ENCODE measurements at places on chromosomes 7 and 10.
A peak's percentile ranks its signal among the peaks of the same experiment; 100 is the strongest.

DNA sequence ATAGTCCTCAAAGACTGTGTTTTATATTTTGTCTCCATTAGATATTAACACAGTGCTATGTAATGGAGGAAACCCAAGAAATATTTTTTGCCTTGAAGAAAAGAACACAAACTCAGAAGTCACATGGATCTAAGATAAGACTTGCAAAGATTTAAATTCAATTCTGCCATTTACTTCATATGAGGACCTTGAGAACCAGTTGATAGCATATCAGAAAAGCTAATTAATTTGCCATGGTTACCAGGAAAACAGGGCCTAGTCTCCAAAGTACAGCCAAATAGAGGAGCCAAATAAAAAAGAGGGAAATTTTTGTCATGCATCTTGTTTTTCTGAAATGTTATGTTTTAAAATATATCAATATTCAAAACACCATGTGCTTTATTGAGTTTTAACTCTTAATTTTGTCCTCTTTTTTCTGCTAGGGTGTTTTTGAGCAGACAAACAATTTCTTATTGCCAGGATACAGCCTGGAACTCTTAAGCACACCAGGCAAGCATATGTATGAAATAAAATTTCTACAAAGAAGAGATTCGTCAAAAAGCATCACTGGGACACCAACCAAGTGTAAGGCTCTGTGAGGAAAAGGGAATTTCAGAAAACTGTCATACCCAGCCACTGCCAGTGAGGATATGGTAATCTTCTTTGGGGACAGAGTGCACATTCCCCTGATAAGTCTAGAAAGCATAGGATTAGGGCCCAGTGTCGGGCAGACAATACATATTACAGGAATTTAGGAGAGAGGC, 10.6 kb upstream of the TOMM7 start:
- no peak overlapping the region for H3K27ac ChIP-seq
- no peak overlapping the region for H3K4me3 ChIP-seq
- H3K36me3 ChIP-seq, result no peaks in the 10 kb centered on the region
- no peaks in the 10 kb centered on the region for H3K4me1 ChIP-seq

DNA sequence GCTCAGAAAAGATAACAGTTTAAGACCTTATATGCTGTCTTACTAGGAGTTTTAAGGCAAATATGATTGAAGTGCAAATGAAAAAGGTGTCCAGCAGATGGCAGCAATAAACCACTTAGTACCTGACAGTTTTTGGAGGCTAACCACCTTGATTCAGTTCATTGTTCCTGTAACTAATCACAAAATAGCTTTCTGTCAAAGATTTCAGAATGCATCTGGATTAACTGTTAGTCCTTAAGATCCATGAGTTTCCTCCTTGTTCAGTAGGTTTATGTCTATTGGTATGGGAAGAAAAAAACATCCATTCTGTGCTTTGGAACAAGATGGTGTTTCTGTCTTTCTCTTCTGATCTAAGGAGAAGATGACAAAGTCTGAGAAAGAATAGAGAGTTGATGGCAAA, 46.6 kb downstream of the CCSER2 start:
- no peaks in the 10 kb centered on the region for H3K27me3 ChIP-seq
- H3K4me1 ChIP-seq, result peaks cover 31% of the 10 kb centered on the region
- no peak for DNase-seq
- no peak overlapping the region for H3K27ac ChIP-seq
- no peak overlapping the region for H3K4me3 ChIP-seq
- peaks cover 33% of the 10 kb centered on the region for H3K36me3 ChIP-seq

GRCh38 chr7:618539-619367, 99.1 kb upstream of the PDGFA start:
- H3K27ac ChIP-seq, result peak overlapping the region; percentile 100
- peak overlapping the region; percentile 75 for H3K4me3 ChIP-seq
- H3K27me3 ChIP-seq, result no peaks in the 10 kb centered on the region
- H3K4me1 ChIP-seq, result peaks cover 57% of the 10 kb centered on the region

DNA sequence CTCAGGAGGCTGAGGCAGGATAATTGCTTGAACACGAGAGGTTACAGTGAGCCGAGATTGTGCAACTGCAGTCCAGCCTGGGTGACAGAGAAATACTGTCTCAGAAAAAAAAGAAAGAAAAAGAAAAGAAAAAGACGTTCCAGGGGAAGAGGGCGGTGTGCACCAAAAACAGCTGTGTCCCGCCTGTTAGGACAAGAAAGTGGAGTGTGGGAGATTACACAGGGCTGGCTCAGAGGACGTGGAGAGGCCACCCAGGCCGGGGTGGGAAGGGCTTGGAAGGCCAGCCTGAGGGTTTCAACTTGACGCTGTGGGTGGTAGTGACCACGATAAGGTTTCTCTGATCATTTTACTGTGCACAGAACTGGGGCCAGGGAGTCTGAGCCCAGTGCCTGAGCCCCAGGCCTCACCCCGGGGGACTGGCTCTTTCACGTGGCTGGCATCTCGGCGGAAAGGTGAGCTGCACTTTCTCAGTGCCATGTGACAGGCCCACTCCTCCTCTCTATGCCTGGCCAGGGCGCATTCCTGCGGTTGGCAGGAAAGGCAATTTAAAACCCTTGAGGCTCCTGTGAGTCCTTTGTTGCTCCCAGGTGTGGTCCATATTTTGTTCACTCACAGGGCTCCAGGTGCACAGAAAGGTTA, 13.9 kb downstream of the RHBDD2 start:
- no peak overlapping the region for H3K4me3 ChIP-seq
- H3K4me1 ChIP-seq, result peaks cover 3% of the 10 kb centered on the region
- H3K27me3 ChIP-seq, result no peaks in the 10 kb centered on the region

DNA sequence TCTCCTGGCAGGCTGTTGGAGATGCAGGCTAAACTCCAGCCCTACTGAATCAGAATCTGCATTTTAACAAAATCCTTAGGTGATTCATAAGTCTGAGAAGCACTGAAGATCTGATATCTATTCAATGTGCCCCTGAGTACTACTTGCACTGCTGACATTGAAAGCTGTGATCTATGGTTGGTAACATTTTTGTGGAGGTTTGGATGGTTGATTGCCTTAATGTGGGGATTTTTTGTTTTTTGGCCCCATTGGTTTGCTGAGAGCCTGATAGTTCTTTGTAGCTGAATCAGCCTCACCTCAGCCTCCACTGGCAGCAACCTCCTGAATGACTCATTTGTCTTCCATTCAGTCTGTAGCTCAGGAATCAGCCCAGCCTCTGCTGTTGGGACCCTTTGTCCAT, 14.7 kb upstream of the LRRN3 start:
- peaks cover 18% of the 10 kb centered on the region for H3K36me3 ChIP-seq
- H3K27ac ChIP-seq, result peak overlapping the region; percentile 78

GRCh38 chr7:98559958-98560357, 57.1 kb upstream of the NPTX2 start:
- H3K4me1 ChIP-seq, result no peaks in the 10 kb centered on the region
- no peaks in the 10 kb centered on the region for H3K27me3 ChIP-seq
- H3K4me3 ChIP-seq, result no peak overlapping the region
- H3K27ac ChIP-seq, result no peak overlapping the region
- DNase-seq, result no peak

GRCh38 chr7:12643001-12643643, 44.3 kb upstream of the ARL4A start:
- H3K27ac ChIP-seq, result no peak overlapping the region
- H3K4me3 ChIP-seq, result no peak overlapping the region
- no peak for DNase-seq
- H3K27me3 ChIP-seq, result peaks cover 2% of the 10 kb centered on the region
- peaks cover 2% of the 10 kb centered on the region for H3K4me1 ChIP-seq
- H3K36me3 ChIP-seq, result no peaks in the 10 kb centered on the region

- DNase-seq, result peak; percentile 45
- H3K4me3 ChIP-seq, result no peak overlapping the region
- H3K4me1 ChIP-seq, result peaks cover 30% of the 10 kb centered on the region
- H3K27ac ChIP-seq, result no peak overlapping the region
Measured at GRCh38 chr7:142583446-142583845, 165.8 kb upstream of the PRSS1 start.

GRCh38 chr10:29328983-29329382, 40.1 kb downstream of the LYZL1 start:
- H3K36me3 ChIP-seq, result no peaks in the 10 kb centered on the region
- no peak for DNase-seq
- no peaks in the 10 kb centered on the region for H3K4me1 ChIP-seq
- no peak overlapping the region for H3K4me3 ChIP-seq
- H3K27me3 ChIP-seq, result peaks cover 8% of the 10 kb centered on the region

DNA sequence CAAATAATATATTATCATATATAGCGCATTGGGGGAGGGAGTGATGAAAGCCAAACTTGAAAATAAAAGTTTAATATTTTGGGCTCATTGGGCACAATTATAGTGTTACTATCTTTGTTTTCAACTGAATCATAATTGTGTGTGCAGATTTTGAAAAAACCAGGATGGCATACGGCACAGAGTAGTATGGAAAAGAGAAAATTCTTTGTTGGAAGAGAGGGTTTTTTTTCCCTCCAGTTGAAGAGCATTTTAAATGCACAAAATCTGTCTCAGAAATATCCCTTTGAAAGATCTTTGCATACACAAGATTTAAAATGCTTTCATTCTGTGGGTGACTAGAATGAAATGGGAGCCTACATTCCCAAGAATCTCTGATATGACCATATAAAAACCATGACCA, 269.6 kb downstream of the EXOC4 start:
- peaks cover 2% of the 10 kb centered on the region for H3K36me3 ChIP-seq
- H3K4me1 ChIP-seq, result no peaks in the 10 kb centered on the region
- H3K4me3 ChIP-seq, result no peak overlapping the region
- H3K27ac ChIP-seq, result no peak overlapping the region

GRCh38 chr7:47291461-47292081, 290.3 kb downstream of the TNS3 start:
- H3K4me3 ChIP-seq, result no peak overlapping the region
- H3K4me1 ChIP-seq, result peaks cover 16% of the 10 kb centered on the region
- peak; percentile 49 for DNase-seq
- peaks cover 3% of the 10 kb centered on the region for H3K27me3 ChIP-seq
